Dermis blood vessel endothelial cell (primary cell): ENCODE measurements at places on chromosomes 7 and 10.

- DNase-seq = no peak
Observed at GRCh38 chr7:78125884-78126283, 327.3 kb downstream of the PHTF2 start.

DNA sequence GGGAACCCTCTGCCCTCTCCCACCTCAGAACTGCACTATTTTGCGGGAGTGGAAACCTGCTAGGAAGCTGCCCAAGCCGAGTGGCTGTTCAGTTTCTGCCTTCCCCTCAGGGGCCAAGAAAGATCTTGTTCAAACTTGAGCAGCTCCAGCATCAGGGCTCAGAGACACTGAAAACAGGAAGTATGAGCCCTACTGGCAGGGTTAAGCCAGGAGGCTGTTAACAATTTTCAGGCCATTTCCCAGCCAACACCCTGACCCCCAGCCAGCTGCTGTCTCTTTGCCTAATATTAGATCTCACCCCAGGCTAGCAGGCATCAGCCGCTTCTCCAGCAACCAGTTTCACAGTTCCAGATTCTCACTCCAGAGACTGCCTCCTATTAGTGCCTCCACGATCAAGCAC, 9.2 kb downstream of the PLAU start:
- no peak for DNase-seq

DNA sequence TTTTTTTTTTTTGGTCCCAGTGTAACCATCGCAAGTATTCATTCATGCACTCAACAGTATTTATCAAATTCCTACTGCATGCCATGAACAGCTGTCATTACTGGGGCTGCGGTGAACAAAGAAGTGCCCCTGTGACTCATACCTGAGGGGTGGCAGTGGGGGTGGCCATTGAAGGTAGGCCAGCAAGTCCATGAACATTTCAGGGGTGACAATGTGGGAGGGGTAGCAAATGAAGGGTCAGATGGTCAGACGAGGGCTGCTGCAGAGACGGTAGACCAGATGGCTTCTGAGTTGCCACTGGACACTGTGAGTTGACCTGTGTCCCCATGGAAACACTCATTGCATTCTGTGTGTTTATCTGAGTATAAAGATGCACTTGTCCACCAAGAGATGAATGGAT, 92.5 kb upstream of the PITRM1 start:
- peak; percentile 72 for DNase-seq

DNA sequence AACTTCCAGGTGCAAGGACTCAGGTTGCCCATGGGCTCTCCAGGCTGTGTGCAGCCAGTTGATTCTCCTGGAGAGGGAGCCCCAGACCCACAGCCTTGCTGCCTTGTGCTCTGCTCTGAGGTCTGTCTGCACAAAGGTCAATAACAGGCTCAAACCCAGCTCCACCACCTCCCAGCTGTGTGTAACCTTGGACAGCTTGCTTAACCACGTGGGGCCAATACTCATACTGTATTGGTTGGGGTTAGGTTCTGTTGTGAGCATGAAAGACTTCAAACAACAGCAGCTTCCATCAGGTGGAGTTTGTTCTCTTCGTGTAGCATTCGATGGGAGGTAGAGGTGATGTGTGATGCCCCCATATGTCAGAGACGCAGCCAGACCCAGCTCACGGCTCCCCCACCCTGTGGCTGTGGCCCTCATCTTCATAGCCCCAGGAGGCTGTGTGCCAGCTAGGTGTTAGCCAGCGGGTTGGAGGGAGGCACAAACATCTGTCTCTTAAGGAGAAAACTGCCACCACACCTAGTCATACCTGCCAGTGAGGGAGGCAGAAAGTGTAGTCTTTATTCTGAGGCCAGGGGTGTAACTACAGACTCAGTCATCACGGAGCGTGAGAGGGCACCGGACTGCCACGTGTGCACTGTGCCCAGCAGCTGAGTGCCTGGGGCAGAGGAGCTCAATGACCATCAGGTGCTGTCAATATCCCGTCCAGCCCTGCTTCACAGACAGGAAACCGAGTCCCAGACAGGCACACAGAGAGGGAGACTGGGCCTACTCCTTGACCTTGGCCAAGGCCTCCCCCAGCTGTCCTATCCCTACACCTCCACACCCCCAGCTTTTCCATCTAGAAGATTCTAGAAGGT, 8.1 kb upstream of the POLD2 start:
- no peak for DNase-seq

- no peak for DNase-seq
Observed at GRCh38 chr10:44413416-44413815, 28.5 kb upstream of the CXCL12 start.

GRCh38 chr10:84539216-84539615, 210.8 kb downstream of the CCSER2 start:
- no peak for DNase-seq

DNA sequence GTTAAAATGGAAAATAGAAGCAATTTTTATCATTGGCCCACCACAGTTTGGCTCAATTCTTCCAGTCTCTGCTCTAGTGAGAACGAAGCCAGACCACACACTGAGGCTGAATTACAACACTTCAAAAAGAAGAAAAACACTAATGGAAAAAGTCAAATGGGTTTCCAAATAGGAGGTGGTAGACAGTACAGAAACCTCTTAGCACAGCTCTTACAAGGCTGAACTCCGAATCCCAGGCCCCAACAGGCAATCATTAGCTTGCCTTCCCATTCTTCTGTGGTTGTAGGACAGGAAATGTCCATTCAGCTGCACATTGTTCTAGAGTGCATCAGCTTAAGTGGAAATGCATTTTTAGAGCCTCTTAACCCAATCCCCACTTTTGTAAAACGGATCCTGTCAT, 115.1 kb upstream of the MEOX2 start:
- DNase-seq = peak; percentile 90

DNA sequence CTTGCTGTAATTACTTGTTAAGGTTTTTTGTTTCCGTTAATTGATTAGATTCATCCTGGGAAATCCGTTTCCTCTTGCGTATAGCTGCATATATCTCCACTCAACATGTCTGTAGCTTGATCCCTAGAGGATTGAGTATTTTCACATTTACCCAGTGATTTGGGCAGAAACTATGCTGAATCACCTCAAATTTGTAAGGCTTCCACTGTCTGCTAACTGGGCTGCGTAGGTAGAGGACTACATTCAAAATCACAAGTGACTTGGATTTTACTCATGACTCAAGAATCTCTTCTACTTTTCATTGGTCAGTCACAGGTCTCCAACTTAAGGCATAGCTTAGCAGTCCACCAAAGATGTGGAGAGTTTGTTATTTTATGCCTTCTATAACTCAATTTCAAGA, 141.8 kb downstream of the POLR1F start:
- no peak for DNase-seq

GRCh38 chr10:29465384-29465783, 169.4 kb downstream of the SVIL start:
- no peak for DNase-seq

DNA sequence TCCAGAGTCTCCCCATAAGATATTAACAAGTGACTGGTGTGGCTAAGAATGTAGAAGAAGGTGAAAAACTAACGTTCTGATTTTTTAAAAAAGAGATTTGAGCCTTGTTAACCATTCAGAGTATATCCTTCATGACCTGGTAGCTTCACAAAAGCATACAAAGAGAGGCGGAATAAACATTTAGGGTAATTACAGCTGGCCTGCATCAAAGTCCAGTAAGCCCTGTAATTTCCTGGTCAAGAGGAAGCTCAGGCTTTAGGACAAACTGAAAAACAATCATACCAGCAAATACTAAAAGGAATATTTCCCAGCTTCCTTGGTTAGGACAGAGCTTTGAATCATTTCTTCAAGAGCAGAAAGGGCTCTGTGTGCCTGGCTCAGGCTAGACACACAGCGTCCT, 165.2 kb downstream of the COBL start:
- no peak for DNase-seq

DNA sequence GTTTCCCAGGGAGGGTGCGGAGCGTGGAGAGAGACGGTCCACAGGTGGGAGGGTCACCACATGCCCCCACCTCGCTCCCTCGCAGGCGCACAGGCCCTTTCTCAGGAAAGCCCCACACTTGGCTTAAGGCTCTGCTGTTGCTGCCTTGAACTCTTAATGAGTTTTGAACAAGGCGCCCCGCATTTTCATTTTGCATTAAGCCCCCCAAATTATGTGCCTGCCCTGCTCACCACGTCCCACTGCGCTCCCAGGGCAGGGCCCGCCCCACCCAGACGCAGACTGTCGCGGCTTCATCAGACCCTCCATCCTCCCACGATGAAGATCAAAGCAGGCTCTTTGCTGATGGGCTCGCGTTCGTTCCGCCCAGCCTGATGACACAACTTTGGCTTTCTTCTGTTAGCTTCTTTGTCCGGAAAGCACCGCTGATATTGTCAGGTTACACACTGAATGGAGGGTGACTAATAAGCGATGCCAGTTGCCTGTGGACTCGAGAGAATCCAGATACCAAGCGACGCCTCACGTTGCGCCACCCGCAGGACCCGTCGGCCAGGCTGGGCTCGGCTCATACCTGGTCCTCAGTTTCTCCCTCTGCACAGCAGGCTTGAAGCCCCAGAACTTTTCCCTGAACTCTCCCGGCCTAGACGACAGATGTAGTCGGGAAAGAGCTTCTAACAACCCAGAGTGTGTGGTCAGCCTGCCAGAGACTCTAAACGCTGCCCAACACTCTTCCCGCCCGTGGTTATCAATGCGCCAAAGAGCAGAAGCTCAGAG, 9.5 kb downstream of the CALML3 start:
- no peak for DNase-seq

DNA sequence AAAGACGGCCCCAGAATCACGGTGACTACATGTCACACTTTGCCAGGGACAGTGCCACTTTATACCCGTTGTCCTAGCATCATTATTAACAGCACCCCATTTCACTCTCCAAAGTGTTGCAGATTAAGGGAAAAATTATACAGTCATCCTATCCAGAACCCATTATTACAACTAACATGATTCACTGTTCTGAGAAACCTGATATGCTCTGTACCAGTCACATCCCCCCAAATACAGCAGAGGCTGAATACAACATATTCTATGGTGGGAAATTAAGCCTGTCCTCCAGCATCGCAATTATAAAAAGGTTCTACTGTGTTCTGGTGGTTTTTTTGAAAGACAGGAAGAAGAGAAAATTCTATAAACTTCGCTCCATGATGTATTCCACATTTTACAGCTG, 162.1 kb downstream of the JAZF1 start:
- DNase-seq = no peak

DNA sequence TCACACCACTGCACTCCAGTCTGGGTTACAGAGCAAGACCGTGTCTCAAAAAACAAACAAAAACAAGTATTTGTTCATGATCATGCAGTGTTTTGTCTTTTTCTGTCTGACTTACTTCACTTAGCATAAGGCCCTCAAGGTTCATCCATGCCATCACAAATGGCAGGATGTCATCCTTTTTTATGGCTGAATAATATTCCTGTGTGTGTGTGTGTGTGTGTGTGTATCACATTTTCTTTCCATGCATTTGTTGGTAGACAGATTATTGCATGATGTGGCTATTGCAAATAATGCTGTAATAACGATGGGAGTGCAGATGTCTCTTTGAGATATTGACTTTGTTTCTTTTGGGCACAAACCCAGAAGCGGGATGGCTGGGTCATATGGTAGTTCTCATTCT, 14.3 kb upstream of the MNX1 start:
- no peak for DNase-seq

- DNase-seq = no peak
Observed at GRCh38 chr10:102163342-102163989, 11.3 kb downstream of the NOLC1 start.

DNA sequence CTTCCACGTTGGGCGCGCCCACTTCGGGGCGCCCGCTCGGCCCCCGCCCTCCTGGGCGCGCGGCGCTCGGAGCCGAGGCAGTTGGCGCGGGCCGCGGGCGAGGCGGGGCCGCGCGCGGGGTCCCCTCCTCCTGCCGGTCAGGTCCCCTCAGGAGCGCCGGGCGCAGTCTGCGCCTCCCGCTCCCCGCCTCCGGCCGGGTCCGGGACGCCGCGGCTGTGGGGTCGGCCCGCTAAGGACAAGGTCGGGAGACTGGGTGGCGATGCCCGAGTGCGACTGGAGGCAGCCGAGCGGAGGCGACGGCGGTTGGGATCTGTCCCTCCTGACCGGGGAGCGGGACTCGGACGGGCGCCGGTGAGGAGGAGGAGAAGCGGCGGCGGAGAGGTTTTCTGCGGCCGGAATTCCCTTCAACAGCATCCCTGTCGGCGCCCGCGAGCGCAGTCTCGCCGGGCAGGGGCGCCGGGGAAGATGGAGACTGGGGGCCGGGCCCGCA, at the start of gene ATRNL1:
Gene ATRNL1, plus strand, starts transcription at position 80 of the 490 bp plus-strand sequence. Its CDS starts 386 bp downstream, at position 466.
- DNase-seq = peak; percentile 17

GRCh38 chr10:87861953-87862678, 1.2 kb downstream of the KLLN start:
- peak; percentile 97 for DNase-seq

DNA sequence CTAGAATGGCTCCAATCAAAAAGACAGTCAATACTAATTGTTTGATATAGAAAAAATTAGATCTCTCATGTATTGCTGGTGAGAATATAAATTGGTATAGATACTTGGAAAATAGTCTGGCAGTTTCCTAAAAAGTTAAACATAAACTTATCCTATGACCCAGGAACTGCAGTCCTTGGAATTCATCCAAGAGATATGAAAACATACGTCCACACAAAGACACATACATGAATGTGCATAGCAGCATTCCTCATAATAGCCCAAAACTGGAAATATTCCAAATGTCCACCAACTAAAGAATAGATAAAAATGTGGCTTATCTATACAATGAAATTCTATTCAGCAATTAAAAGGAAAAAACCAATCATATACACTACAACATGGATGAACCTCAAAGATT, 128.4 kb downstream of the ZFAND4 start:
- DNase-seq = no peak

- DNase-seq = peak; percentile 21
Observed at GRCh38 chr10:113022265-113022664, 72.2 kb downstream of the TCF7L2 start.

DNA sequence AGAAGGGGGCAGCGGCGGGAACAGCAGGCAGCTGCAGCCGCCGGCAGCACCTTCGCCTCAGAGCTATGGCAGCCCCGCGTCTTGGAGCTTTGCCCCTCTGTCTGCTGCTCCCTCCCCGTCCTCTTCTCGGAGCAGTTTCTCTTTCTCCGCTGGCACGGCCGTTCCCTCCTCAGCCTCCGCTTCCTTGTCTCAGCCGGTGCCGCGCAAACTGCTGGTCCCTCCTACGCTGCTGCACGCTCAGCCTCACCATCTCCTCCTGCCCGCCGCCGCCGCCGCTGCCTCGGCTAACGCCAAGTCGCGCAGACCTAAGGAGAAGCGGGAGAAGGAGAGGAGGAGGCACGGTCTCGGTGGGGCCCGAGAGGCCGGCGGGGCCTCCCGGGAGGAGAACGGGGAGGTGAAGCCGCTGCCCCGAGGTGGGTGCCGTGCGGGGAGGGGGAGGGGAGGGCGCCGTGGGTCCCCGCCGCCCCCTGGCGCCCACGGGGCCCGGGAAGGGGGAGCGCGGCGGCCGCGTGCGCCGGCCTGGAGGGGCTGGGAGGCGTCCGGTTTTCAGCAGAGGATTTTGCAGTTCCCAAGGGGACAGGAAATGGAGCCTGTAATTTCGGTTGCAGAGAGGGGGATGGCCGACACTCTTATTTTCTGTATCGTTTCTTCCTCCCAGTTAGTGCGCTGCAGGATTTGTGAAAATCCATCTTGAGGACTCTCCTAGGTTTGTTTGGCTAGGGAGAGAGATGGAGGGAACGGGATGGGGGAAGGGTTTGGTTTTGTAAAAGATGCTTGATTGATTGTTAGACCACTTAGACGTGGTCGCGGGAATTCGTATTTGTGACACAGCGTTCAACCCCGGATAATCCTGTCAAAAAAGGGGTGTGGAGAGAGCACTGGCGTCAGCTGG, 630 bp downstream of the RSBN1L start:
- peak; percentile 65 for DNase-seq

GRCh38 chr7:131909151-131909768, 352.8 kb upstream of the PODXL start:
- no peak for DNase-seq
